ENCODE measurements at places on chromosomes 12 and 14. TPM values are rescaled to one million over a fixed set of nuclear protein-coding genes. Genes with fewer than 3 reads are reported as not detected.

GRCh38 chr14:93619176-93619793 is 169.0 kb downstream of the PRIMA1 start:
- DNase-seq: no peak

GRCh38 chr12:24135158-24135850 is 185.8 kb upstream of the SOX5 start:
- no peak for DNase-seq

GRCh38 chr12:102960766-102961465 is 3.4 kb downstream of the ASCL1 start:
- no peak for DNase-seq

DNA sequence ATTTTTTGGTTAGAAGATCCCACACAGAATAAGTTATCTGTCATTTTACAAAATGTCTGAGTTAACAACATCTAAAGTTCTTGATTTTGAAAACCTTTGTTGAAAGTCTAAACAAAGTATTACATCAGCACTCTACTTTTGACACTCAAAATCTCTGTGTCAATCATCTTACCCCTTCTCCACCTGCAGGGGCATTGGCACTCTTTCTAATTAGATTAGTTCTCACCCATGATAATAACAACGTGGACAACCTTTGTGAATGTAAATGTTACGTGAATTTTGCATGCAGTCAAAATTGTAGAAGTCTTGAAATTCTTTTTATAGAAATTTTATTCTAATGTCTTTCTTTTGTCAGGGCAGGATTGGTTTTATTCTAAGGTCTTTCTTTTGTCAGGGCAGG is 33.5 kb upstream of the PPFIA2 start:
- no peak for DNase-seq

DNA sequence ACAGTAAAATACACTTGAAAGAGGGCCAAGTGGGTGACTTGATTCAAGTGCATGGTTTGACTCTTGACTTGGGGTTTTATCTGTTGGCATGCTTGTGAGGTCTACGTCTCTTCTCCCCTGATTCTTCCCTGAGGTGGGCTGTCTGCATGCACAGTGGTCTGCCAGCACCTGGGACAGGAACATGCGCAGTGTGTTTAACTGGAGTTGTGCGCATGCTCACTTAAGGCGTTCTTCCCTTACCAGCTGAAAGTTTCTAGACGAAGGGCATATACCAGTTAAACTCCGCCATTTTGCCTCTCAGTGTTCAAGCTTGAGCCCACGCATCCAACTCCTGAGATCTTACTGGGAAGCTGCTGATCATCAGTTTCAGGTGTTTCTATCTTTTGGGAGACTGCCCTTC is 38.5 kb downstream of the GLRX5 start:
- DNase-seq: no peak

Gene MED6
- total RNA-seq: 10.2 TPM

GRCh38 chr14:72120315-72120714 is 188.1 kb downstream of the RGS6 start:
- no peak for DNase-seq

DNA sequence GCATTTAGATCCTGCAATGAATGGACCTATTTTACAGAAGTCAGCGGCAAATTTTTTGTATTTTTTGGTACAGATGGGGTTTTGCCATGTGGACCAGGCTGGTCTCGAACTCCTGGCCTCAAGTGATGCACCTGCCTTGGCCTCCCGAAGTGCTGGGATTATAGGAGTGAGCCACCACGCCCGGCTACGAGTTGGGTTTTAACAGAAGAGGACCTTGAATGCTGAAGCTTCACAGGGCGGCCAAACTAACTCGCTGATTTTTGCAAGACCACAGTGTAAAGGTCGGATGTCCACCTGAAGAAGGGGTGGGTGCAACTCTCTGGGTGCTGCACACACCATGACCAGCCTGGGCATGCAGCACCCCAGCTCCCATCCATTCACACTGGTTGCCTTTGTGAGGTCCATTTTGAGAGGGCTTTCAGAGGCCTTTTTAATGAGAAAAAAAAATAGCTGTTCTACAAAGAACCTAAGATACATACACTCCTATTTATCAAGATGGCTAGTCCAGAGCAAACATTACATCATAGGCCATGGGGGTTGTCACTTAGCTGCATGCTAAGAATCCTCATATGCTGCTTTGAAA is 21.6 kb upstream of the CDK2AP1 start:
- peak; percentile 59 for DNase-seq

GRCh38 chr14:86311151-86311550 is 781.2 kb downstream of the FLRT2 start:
- DNase-seq: no peak

Gene GALNT16
- 1.1 TPM for total RNA-seq

- peak; percentile 78 for DNase-seq
Measured at GRCh38 chr12:6869049-6870021, 2.0 kb downstream of the TPI1 start.

GRCh38 chr14:35932659-35933159 is 106.6 kb downstream of the BRMS1L start:
- DNase-seq: no peak

- no peak for DNase-seq
Measured at GRCh38 chr12:57610554-57611107, 604 bp upstream of the ARHGEF25 start.

- DNase-seq: no peak
Measured at GRCh38 chr12:52391618-52392002, 6.2 kb upstream of the KRT84 start.

Gene KCNH5
- not detected for total RNA-seq

DNA sequence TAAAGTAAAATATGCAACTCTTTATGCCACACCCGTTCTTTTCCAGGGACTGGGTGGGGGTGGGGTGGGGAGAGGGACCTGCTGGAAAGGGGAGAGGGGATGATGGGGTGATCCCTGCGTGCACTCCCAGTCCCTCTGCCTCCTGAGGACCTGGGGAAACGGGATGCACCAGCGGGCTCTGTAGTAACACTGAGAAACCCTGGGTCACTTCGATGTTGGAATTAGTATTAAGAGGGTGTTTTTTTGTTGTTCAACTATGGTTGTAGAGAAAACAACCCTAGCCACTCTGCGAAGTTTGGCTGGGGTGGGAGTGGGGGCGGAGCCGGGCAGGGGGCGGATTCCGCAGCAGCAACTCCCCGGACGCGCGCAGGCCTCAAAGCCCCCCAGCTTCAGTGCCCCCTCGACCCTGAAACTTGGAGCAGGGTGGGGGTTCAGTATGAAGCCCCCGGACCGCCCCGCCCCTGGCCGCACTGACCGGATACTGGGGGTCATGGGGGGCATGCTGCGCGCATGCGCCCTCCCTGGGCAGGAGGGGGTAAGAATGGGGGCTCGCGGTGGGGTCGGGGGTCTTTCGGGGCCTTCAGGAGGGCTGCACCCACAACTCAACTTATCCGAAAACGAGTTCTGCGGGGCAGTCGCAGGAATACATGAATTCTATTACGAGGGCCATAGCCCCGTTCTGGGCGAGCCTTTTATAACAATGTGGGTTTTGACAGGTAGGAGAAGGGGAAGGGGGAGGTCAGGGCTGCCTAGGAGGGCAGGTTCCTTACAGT is 1.3 kb upstream of the ARHGEF25 start:
- no peak for DNase-seq

- no peak for DNase-seq
Measured at GRCh38 chr14:61109288-61109687, 128.2 kb downstream of the SLC38A6 start.

DNA sequence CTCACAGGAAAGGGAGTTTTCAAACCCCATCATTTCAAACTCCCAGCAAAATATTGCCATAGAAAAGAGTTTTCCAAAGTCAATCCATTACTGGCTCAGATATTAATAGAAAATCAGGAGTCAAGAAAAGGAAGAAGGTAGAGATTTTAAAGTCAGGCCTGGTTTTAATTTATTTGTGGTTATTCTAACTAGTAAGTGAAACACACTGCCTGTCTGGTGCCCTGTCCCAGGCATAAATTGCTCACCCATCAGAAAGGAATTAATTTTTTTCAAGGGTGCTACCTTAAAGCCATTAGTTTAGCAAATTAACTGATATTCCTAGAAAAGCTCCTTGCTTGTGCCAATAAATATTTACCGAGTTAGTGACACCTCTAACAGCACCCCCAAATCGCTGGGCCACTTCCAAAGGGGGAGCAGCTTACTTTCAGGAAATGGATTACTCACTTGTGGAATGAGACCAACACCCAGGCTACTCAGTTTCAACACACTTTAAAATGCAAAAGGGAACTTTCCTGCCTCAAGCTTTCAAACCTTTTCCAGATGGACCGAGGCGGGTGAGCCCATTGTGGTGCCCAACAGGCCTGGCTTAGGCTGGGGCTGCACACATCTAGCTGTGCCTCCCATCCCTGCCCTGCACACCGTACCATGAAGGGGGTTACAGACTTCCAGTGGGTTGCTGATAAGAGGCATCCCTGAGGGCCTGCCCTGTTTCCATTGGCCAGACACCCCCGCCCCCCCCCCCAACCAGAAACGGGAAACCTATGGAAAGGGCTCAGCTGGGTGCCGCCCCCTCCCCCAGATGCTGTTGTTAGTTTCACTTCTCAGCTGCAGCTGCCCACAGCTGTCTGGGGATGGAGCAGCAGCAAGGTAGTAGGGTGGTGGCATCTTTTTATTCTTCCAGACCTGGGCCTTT is 117.2 kb downstream of the SAMD4A start:
- no peak for DNase-seq

Gene TEX52
- total RNA-seq: not detected

GRCh38 chr14:92726135-92726932 is 22.1 kb downstream of the LGMN start:
- no peak for DNase-seq

GRCh38 chr12:100254876-100255275 is 12.0 kb downstream of the DEPDC4 start:
- DNase-seq: no peak

- no peak for DNase-seq
Measured at GRCh38 chr12:10126413-10126812, 3.6 kb downstream of the CLEC7A start.

DNA sequence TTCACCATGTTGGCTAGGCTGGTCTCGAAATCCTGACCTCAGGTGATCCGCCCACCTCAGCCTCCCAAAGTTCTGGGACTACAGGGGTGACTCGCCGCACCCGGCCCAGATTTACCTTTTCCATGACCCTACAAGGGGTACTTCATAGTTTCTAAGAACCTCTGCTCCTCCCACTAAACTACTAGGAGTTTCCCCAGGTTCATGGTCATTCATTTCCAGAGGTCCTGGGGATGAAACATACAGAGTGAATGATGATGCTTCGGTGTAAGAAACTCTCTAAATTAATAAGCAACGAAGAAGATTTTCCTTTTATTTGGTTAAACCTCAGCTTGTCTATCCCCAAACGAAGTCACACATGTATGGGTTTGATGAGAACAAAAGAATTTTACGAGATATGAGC is 56.9 kb downstream of the AMN start:
- no peak for DNase-seq

Gene CIT
- 1.8 TPM for total RNA-seq

GRCh38 chr14:56162476-56162875 is 44.3 kb downstream of the PELI2 start:
- no peak for DNase-seq

Gene KRT77
- not detected for total RNA-seq

DNA sequence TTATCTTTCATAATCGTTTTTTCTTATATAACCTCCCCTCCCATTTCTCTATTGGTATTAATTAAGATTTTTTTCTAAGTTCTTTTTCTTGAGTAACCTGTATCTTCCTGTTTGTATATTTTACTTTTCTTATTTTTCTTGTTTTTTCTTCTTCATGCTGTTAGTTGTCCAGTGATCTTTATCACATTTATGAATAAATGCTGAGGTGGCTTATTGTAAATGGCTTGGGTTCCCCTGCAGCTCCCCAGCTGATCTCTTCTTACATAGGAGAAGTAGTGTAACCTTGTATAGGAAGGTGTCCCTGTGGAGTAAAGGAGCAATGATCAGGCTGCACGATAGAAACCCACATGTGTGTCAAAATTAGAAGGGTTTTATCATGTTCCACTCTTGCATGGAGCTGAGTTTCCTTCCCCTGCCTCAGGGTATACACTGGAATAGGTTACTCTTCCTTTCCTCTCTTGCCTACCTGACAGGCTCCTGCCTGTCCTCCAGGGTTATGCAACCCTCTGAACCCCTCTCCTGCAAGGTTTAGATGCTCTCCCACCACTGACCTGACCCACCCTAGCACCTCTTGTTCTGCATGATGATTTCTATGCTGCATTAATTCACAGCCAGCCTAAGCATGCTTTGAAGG is 334.8 kb upstream of the RGS6 start:
- DNase-seq: no peak

Gene KRT3
- not detected for total RNA-seq

DNA sequence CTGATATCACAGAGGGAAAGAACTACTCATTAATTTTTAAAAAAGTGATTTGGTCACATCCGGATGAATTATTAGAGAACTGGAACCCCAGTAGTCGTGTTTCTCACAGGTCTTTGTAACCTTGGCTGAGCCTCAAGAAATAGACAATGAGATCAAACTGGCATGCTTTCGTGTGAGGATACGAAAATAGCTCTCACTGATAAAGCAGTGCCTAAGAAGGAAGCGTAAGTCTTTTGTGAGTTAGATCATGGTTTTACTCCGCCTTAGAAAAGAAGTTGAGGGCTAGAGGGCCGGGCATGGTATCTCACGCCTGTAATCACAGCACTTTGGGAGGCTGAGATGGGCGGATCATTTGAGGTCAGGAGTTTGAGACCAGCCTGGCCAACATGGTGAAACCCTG is 33.8 kb upstream of the GALNT16 start:
- no peak for DNase-seq

GRCh38 chr12:21815306-21816062 is 41.0 kb upstream of the KCNJ8 start:
- no peak for DNase-seq

GRCh38 chr12:129762436-129762835 is 141.4 kb downstream of the TMEM132D start:
- no peak for DNase-seq

GRCh38 chr12:75526655-75527511 is 15.5 kb upstream of the KRR1 start:
- no peak for DNase-seq

- DNase-seq: peak; percentile 54
Measured at GRCh38 chr12:6961695-6962284, 8.7 kb downstream of the PHB2 start.

GRCh38 chr12:123761841-123762714 is at the start of gene DNAH10:
DNAH10 (plus strand) TSS chr12:123762301; CDS start chr12:123762337, 36 bp downstream.
- no peak for DNase-seq

Gene ESYT1
- 62.2 TPM for total RNA-seq

Gene CMA1
- not detected for total RNA-seq

DNA sequence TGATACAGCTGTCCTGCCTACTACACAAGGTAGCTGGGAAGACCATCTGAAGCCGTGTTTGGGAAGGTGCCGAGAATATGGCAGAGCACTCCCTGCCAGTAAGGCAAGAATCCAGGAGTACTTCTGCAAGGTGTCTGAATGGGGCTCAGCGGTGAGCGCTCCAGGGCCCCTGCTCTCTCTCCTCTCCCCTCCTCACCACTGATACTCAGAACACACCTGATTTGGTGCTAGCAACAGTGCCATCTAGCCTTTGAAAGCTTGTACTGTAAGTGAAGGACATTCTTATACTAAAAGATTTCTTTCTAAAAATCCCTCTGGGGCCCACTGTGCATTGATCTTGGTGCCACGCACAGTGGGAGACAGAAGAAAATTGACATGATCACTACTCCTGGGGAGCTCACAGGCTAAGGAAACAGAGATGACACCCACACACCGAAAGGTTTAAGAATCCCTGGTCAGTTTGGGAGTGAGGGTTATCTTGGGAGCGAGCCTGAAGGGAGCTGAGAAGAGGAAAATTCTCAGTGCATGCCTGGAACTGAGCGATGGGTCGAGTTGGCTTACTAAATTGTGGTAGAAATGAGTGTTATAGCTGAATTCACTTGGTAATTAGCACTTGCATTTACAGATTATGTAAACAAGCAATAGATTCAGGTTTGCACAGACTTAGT is 216.9 kb downstream of the NTF3 start:
- DNase-seq: no peak

GRCh38 chr12:44217146-44217883 is 381.4 kb downstream of the TMEM117 start:
- no peak for DNase-seq

Gene MMAB
- total RNA-seq: 41.1 TPM
